ENCODE measurements at places on chromosomes 5 and 9.

DNA sequence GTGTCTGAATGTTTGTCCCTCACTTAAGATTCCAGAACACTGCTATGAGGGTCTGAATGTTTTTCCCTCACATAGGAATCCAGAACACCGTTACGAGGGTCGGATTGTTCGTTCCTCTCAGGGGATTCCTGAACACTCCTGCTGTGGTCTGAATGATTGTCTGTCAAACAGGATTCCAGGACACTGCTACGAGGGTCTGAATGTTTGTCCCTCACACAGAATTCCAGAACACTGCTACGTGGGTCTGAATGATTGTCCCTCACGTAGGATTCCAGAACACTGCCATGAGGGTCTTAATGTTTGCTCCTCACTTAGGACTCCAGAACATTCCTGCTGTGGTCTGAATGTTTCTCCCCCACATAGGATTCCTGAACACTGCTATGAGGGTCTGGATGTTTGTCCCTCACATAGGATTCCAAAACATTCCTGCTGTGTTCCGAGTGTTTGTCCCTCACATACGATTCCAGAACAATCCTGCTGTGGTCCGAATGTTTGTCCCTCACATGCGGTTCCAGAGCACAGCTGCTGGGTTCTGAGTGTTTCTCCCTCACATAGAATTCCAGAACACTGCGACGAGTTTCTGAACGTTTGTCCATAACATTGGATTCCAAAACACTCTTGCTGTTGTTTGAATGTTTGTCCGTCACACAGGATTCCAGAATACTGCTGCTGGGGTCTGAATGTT is 199.5 kb downstream of the FOXD4L6 start:
- no peaks in the 10 kb centered on the region for H3K27me3 ChIP-seq
- H3K4me1 ChIP-seq, result no peaks in the 10 kb centered on the region
- no peaks in the 10 kb centered on the region for H3K36me3 ChIP-seq

- no peaks in the 10 kb centered on the region for H3K27me3 ChIP-seq
- no peaks in the 10 kb centered on the region for H3K36me3 ChIP-seq
- H3K4me3 ChIP-seq, result no peak overlapping the region
- H3K4me1 ChIP-seq, result peaks cover 4% of the 10 kb centered on the region
- no peak overlapping the region for H3K27ac ChIP-seq
Observed at GRCh38 chr9:128677794-128678193, 11.2 kb upstream of the SET start.

GRCh38 chr5:76385540-76385939 is 17.5 kb upstream of the IQGAP2 start:
- H3K4me1 ChIP-seq, result peaks cover 37% of the 10 kb centered on the region
- DNase-seq, result no peak
- H3K4me3 ChIP-seq, result no peak overlapping the region
- H3K27me3 ChIP-seq, result no peaks in the 10 kb centered on the region
- H3K36me3 ChIP-seq, result no peaks in the 10 kb centered on the region

GRCh38 chr5:122126756-122127321 is 2.5 kb upstream of the ZNF474 start:
- no peaks in the 10 kb centered on the region for H3K36me3 ChIP-seq
- H3K27ac ChIP-seq, result peak overlapping the region; percentile 21
- peaks cover 4% of the 10 kb centered on the region for H3K27me3 ChIP-seq
- no peaks in the 10 kb centered on the region for H3K4me1 ChIP-seq
- H3K4me3 ChIP-seq, result no peak overlapping the region

- H3K27ac ChIP-seq, result no peak overlapping the region
- H3K36me3 ChIP-seq, result peaks cover 27% of the 10 kb centered on the region
- no peak overlapping the region for H3K4me3 ChIP-seq
- no peak for DNase-seq
Observed at GRCh38 chr5:87404359-87404758, 8.4 kb downstream of the CCNH start.

GRCh38 chr9:94157050-94157801 is 73.0 kb downstream of the PTPDC1 start:
- no peaks in the 10 kb centered on the region for H3K36me3 ChIP-seq
- DNase-seq, result no peak
- peaks cover 6% of the 10 kb centered on the region for H3K27me3 ChIP-seq
- peaks cover 4% of the 10 kb centered on the region for H3K4me1 ChIP-seq

DNA sequence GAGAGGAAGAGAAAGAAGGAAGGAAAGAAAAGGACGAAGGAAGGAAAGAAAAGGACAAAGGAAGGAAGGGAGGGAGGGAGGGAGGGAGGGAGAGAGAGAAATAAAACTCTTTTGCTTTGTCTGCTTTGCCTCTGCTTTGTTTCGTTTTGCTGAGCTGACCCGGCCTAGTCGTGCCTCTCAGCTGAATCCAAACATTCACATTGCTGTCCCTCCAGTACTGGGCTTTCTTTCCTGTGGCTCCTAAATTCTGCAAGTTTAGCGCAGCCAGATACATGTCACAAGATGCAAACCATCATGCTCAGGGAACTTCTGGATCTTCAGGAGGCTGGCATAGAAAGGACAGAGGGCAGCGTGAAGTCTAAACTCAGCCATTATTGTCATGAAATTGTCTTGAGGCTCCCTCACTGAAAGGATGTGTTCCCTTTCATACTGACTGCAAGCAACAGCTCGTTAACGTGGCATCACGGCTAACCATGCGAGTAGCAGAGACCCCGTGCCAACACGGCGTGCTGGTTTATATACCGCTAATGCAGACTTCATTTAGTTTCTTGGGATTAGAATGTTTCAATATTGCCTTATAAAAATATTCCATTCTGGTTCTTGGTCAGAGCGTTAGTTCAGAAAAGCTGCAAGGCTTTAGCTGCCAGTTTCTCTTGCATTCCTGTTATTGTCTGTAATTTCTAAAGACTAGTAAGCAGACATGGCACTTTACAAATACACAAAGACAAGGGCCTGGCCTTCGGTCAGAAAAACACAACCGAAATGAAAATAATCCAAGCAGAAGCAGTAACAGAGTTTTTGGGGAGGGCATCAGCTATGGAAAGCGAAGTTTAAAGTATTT is 94.2 kb downstream of the TMEM174 start:
- no peaks in the 10 kb centered on the region for H3K36me3 ChIP-seq
- H3K4me1 ChIP-seq, result no peaks in the 10 kb centered on the region
- peaks cover 61% of the 10 kb centered on the region for H3K27me3 ChIP-seq
- no peak for DNase-seq

DNA sequence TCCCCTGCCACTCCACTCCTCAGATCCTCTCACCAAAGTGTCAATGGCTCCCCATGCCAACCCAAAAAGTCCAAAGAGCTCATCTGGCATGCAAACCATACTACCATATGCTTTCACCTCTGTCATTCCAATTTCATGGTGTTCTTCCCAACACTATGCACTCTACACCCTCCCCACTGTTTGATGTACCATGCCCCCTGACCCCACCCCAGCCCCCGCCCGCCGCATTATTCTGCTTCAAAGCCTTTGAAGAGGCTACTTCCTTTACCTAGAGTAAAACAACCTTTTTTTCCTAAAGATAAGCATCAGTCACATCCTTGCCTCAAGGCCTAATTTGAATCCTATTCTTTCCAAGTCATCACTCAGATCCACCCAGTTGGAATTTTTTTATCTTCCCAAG is 226.3 kb downstream of the DEPDC1B start:
- H3K36me3 ChIP-seq, result no peaks in the 10 kb centered on the region
- H3K27me3 ChIP-seq, result no peaks in the 10 kb centered on the region
- H3K4me1 ChIP-seq, result no peaks in the 10 kb centered on the region
- no peak overlapping the region for H3K27ac ChIP-seq

- no peak for DNase-seq
- no peaks in the 10 kb centered on the region for H3K4me1 ChIP-seq
- peaks cover 17% of the 10 kb centered on the region for H3K27me3 ChIP-seq
- H3K27ac ChIP-seq, result no peak overlapping the region
Observed at GRCh38 chr5:175344331-175345195, 99.4 kb downstream of the DRD1 start.

- peaks cover 7% of the 10 kb centered on the region for H3K36me3 ChIP-seq
- H3K4me1 ChIP-seq, result peaks cover 31% of the 10 kb centered on the region
- no peak overlapping the region for H3K4me3 ChIP-seq
- H3K27ac ChIP-seq, result peak overlapping the region; percentile 68
- H3K27me3 ChIP-seq, result no peaks in the 10 kb centered on the region
Observed at GRCh38 chr5:154815684-154816247, 34.6 kb downstream of the FAXDC2 start.

- H3K27me3 ChIP-seq, result no peaks in the 10 kb centered on the region
- no peak overlapping the region for H3K4me3 ChIP-seq
- H3K27ac ChIP-seq, result no peak overlapping the region
- H3K4me1 ChIP-seq, result peaks cover 1% of the 10 kb centered on the region
- DNase-seq, result no peak
- H3K36me3 ChIP-seq, result peaks cover 6% of the 10 kb centered on the region
Observed at GRCh38 chr5:146588331-146589027, 72.5 kb upstream of the GPR151 start.

GRCh38 chr5:160097991-160098390 is 21.3 kb downstream of the PWWP2A start:
- peak overlapping the region; percentile 7 for H3K4me3 ChIP-seq
- DNase-seq, result no peak
- H3K27ac ChIP-seq, result no peak overlapping the region
- no peaks in the 10 kb centered on the region for H3K27me3 ChIP-seq
- peaks cover 7% of the 10 kb centered on the region for H3K36me3 ChIP-seq

DNA sequence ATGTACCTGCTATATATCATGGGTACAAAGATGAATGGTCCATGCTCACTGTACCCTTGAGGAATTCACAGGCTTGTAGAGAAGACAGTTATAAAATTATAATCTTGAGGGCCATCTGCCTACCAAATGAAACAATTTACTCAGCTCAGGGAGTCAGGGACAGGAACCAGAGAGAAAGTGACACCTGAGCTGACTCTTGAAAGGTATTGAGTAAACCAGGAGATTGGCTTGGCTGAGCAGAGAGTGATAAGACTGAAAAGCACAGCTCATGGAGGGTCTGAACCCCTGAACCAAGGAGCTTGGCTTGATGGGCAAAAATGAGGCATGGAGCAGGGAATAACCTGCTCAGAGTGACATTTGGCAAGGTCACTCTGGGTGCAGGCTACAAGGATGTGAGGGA is 147.3 kb downstream of the FAM114A2 start:
- no peak overlapping the region for H3K4me3 ChIP-seq
- no peak overlapping the region for H3K27ac ChIP-seq
- no peaks in the 10 kb centered on the region for H3K36me3 ChIP-seq
- no peaks in the 10 kb centered on the region for H3K4me1 ChIP-seq
- H3K27me3 ChIP-seq, result peaks cover 5% of the 10 kb centered on the region

DNA sequence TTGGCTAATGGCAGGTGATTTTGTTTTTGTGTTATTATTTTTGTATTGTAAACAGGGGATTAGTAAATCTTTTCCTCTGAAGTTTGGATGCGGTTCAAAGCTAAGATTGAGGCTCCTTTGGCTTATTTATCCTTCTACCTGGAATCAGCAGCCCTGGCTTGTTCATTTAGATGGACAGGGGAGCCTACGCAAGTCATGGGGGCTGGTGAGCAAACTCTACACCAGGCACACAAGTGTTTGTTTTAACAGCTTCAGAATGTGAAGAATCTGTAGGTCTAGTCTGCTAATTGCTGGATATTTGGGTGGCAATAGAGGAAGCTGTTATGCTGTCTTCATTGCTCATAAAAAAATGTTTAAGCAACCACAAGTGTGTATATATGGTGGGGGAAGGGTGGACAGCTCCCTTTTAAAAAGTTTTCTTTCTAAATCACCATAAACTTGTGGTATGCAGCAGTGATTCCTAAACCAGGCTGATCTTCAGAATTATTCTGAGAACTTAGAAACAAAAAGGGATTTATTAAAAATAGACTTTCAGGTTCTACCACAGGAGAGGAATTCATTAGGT is 20.7 kb downstream of the ZNF462 start:
- no peaks in the 10 kb centered on the region for H3K36me3 ChIP-seq
- no peak overlapping the region for H3K27ac ChIP-seq
- DNase-seq, result no peak

- H3K27ac ChIP-seq, result peak overlapping the region; percentile 77
- H3K4me1 ChIP-seq, result peaks cover 19% of the 10 kb centered on the region
- peak overlapping the region; percentile 91 for H3K4me3 ChIP-seq
- peak; percentile 22 for DNase-seq
- peaks cover 8% of the 10 kb centered on the region for H3K36me3 ChIP-seq
Observed at GRCh38 chr5:180860273-180860886, 696 bp downstream of the ZFP62 start.

- no peak for DNase-seq
- peaks cover 36% of the 10 kb centered on the region for H3K4me1 ChIP-seq
- peak overlapping the region; percentile 99 for H3K4me3 ChIP-seq
- no peaks in the 10 kb centered on the region for H3K27me3 ChIP-seq
Observed at GRCh38 chr5:98929710-98930298, 997 bp upstream of the CHD1 start.

GRCh38 chr5:11903614-11904264 is 507 bp downstream of the CTNND2 start:
- peak overlapping the region; percentile 70 for H3K4me3 ChIP-seq
- H3K27me3 ChIP-seq, result peaks cover 25% of the 10 kb centered on the region
- no peak for DNase-seq
- H3K4me1 ChIP-seq, result no peaks in the 10 kb centered on the region

DNA sequence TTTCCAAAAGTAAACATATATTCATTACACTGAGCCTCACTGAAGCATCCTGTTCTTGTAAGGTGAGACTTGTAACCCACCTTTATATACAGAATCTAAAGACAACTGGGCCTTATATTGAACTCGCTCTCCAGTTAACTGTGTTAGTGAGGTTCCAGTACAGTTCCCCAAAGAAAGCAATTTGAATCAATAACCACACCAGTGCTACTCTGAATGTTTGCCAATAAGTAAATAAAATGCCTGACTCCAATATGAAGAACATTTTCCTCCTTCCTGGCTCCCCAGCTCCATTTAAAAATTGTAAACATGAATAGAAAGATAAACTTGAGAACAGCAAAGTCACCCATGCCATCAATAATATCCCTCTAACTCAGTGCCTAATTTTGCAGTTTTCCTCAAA is 50.1 kb downstream of the FBXW11 start:
- H3K27ac ChIP-seq, result peak overlapping the region; percentile 82
- no peaks in the 10 kb centered on the region for H3K36me3 ChIP-seq
- DNase-seq, result no peak
- no peaks in the 10 kb centered on the region for H3K27me3 ChIP-seq
- peaks cover 26% of the 10 kb centered on the region for H3K4me1 ChIP-seq
- H3K4me3 ChIP-seq, result no peak overlapping the region

- no peak for DNase-seq
- H3K36me3 ChIP-seq, result no peaks in the 10 kb centered on the region
- no peak overlapping the region for H3K27ac ChIP-seq
- H3K4me3 ChIP-seq, result no peak overlapping the region
- H3K4me1 ChIP-seq, result peaks cover 3% of the 10 kb centered on the region
Observed at GRCh38 chr9:137376386-137376785, 46.6 kb downstream of the EXD3 start.

GRCh38 chr5:122077366-122078115 is 518 bp downstream of the LOX start:
- DNase-seq, result no peak
- peaks cover 4% of the 10 kb centered on the region for H3K36me3 ChIP-seq
- H3K27me3 ChIP-seq, result peaks cover 67% of the 10 kb centered on the region
- peak overlapping the region; percentile 71 for H3K27ac ChIP-seq
- peak overlapping the region; percentile 87 for H3K4me3 ChIP-seq
- peaks cover 12% of the 10 kb centered on the region for H3K4me1 ChIP-seq

- no peaks in the 10 kb centered on the region for H3K27me3 ChIP-seq
- no peak for DNase-seq
- H3K36me3 ChIP-seq, result no peaks in the 10 kb centered on the region
- no peak overlapping the region for H3K27ac ChIP-seq
Observed at GRCh38 chr9:136826703-136827582, 15.3 kb upstream of the AJM1 start.
